NCI-H1048 (cell line): ENCODE measurements at places on chromosomes 16 and 17.

- DNase-seq: no peak
These were observed 59.2 kb downstream of the SRL start for GRCh38 chr16:4182581-4183236.

- no peak for DNase-seq
These were observed 21.8 kb downstream of the NMRAL1 start for GRCh38 chr16:4452674-4453073.

DNA sequence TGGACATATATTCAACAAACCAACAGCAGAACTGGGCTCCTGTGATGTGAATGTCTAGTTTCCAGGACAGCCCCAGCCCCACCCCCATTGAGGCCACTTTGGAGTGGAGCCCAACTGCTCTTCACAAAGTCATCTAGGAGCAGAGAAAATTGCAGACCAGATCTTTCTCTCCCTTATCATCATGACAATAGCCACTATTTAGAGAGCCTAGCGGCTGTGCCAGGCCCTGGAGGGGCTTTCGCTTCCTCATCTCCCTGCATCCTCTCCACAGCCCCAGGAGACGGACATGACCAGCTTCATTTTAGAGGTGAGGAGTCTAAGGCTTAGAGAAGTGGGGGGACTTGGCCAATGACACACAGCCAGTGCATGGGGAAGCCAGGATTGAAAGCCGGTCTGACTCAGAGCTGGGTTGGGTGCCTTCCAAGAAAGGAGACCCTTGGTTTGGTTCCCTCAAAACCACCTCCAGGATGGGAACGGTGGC is 1.4 kb downstream of the PRSS8 start:
- no peak for DNase-seq

- no peak for DNase-seq
These were observed 38.5 kb downstream of the WWOX start for GRCh38 chr16:78137782-78138616.

- DNase-seq: no peak
These were observed 22.3 kb upstream of the CDC6 start for GRCh38 chr17:40265337-40265736.

GRCh38 chr17:44541884-44542581 is 15.3 kb upstream of the FZD2 start:
- no peak for DNase-seq

GRCh38 chr17:9086577-9086976 is 65.3 kb downstream of the NTN1 start:
- no peak for DNase-seq

DNA sequence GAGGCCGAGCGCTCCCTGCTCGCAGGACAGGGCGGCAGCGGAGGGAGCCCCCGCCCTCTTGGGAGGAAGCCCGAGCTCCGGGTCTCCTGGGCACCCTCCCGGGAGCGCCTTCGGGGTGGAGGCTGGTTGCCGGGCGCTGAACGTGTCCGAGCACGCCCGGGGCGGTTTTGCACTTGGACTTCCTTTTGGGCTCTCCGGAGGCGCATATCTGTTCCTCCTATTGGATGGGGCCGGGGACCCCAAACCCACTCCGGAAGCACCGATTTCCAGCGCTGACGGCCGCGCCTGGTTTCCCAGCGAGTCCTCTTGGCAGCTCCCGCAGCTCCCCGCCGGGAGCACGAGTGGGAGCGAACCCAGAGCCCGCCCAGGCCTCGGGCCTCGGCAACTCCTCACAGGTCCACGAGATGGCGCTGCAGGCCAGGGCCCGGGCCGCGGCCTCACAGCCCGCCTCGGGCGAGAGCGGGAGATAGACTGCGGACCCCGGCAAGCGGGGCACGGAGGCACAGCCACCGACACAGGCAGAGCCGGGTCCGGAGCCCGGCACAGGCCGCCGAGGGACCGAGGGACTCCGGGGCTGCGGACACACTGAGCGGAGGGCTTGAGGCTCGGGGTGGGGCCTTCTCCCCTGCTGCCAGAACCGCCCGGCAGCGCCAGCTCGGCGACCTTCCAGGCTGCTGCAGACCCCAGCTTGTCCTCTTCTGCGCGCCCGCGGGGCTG is 12.7 kb downstream of the TBX2 start:
- peak; percentile 37 for DNase-seq

- no peak for DNase-seq
These were observed 8.2 kb downstream of the CREBBP start for GRCh38 chr16:3872216-3872895.

GRCh38 chr17:82321947-82322466 is 4.6 kb upstream of the CD7 start:
- DNase-seq: no peak
